Substantia nigra (tissue), 51 donors: ENCODE measurements at places on chromosomes 1 and 21.

GRCh38 chr1:8026976-8027747 is 1.1 kb upstream of the ERRFI1 start:
- DNase-seq, result no peak

DNA sequence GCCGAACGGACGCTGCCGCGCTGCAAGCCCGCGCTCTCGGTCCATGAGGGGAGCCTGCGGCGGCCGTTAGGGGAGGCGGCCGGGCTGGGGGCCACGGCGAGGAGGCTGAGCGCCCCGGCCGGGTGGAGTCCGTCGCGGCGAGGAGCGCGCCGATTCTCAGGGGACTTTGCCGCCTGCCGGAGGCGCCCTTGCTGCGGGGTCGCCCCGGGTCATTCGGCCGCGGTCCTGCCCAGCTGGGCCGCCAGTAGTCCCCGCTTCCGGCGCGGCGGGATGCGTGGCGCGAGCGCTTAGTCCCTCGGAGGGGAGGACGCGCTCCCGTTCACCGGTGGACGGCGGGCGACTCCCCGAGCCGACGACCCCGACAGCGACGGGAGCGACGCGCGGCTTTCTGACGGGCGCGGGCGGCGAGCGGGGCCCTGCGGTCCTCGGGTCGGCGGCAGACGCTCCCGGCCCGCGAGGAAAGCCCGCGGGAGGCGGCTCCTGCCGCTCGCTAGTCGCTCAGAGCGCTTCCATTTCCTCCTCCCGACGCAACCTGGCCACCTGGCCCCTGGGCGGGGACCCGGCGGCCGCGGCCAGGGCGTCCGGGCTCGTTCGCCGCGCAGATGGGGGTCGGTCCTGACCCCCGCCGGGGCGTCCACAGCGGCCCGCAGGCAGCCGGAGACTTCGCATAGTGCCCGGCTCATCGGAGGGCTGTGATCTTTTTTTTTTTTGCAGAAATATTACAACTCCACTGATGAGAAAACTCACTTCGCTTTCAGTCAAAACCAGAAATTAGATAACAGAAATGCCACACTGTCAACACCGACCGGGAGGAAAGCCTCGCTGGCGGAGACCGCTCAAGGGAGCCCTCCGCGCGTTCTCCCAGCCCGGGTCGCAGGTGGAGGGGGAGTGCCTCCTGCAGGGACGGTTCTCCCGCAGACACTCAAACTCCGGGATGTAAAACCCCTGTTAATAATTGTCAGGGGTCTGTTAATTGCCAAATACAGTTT is 641 bp upstream of the ZBTB21 start:
- no peak for DNase-seq

DNA sequence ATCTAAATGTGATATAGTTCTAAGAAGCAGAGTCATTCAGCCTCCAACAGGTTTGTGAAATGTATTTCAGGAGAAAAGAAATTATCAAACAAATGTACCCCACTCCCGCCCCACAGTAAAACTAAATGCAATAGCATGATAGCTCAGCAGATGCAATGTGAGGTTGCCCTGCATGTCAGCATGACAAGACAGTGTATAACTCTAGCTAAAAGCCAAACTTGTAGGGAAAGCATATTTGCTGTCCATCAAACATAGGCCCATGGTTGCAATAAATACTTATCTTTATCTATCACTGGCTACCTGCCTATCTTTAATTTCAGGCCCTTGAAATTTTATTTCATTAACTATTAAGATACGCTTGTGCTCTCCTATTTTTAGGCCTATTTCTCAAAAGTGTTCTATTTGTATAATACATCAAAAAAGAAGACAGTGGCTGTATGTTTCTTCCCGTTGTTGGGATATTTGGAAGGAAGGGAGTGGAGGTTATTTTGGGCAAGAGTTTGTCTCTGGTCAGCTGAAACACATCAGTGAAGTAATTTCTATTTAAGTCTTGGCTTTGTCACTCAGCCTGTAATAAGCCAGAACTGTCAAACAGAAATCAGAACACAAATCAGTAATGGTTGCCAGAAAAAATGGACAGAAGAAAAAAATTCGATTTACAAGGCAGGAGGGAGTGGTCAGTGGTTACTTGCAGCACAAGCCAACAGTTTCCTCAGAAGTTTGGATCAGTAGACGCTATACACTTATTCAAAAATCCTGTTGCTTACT is 307.4 kb upstream of the ADGRL2 start:
- DNase-seq, result no peak

DNA sequence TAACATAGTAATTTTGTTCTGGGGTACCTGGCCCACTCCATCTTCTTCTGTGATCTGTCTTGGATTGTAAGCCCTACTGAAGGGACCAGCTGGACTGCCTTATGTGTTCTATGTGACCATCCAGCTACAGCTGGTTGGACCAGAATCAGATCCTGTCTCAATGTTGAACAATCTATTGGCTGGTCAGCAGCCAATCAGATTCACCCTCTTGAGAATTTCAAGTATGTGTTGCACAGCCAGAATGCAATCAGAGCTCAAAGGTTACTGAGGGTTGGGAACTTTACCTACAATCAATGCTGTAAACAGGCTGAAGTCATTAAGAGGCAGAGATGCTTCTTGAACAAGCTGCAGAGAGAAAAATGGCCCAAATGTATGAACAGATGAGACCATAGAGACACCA is 61.9 kb downstream of the KCNC4 start:
- no peak for DNase-seq

GRCh38 chr1:160853754-160854153 is 8.9 kb downstream of the CD244 start:
- DNase-seq, result no peak

GRCh38 chr21:43764576-43765495 is 11.3 kb downstream of the CSTB start:
- no peak for DNase-seq

DNA sequence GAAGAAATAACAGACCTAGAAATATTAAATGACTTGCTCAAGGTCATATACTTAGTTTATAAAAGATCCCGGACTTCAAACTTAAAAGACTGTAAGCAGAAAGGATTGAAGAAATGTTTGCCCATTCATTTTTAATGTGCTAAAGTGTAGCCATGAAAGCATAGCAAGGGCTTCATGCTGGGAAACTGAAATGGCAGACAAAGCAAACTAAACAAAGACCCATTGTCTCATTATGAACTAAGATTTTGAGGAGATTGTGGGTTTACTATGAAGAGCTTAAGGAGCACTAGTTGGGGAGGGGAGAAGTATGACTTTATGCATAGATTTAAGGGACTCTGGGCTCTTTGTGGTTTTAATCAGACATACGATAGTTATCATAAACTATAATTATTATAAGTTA is 26.3 kb downstream of the ADAMTS1 start:
- no peak for DNase-seq

GRCh38 chr1:54800899-54801759 is at the start of gene TTC22:
TTC22 (minus strand) TSS chr1:54801323; CDS start chr1:54801163, 160 bp downstream.
- no peak for DNase-seq

DNA sequence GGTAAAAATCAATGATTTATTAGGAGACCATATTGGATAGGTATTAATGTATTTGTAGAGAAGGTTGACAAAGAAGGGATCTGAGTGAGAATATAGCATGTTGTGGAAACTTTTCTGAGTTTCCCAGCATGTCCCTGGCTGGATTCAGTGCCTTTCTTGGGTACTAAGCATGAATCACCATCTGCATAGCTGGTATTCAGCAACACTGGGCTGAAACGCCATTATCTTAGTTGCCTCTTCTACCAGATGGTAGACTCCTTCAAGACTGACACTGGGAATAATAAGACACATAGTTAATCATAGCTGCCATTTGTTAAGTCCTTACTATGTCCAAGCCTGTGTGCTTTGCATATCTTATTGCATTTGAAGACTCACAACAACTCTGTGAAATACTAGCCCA is 45.5 kb downstream of the ATP5PF start:
- DNase-seq, result no peak

DNA sequence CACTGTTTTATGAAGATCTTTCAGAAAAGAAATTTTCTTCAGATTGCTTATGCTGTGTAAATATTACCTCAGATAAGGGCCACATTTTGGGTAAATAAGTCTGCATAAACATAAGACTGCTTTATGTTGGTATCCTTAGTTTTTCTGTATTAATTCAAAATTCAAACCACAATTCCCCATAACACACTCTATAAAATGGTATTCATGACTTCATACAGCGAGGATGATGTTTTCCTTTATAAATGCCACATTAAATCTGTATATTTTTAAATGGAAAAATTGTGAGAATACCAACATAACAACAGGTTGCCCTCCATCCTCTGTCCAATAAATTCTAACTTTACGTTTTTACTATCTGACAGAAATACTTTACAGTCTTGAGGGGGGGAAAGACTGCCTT is 248.7 kb upstream of the CXADR start:
- DNase-seq, result no peak

GRCh38 chr1:118961156-118961555 is 27.0 kb downstream of the TBX15 start:
- DNase-seq, result no peak

DNA sequence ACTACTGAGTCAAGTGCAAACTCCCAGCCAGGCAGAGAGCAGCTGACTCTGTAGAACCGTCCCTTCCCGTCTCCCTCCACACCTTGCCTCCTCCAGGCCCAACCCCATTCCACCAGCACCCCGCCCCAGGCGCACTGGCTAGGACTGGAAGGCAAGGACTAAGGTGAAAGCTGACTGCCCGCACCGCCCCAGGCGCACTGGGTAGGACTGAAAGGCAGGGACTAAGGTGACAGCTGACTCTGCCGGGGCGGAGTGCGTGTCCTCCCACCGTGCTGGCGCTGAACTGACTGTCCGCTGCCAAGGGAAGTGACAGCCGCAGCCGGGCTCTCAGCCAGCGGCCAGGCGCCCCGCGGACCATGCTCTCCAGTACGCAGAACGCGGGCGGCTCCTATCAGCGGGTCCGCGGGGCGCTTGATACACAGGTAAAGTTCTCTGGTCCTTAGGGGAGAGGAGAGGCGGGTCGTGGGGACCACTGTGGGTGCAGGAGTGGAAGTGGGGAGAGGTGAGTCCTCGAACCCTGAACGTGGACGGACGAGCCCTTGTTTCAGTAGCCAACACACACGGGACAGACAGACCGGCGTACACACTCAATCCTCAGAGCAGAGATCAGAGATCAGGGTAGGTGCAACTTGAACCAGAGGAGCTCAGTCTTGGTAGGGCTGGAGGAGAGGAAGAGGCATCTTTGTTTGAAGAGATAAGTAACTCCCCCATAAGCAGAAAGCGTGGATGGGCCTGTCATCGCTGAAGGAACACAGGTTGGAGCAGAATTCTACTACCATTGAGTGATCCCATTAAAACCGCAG is 58.0 kb downstream of the RBM11 start:
- DNase-seq, result peak; percentile 17

DNA sequence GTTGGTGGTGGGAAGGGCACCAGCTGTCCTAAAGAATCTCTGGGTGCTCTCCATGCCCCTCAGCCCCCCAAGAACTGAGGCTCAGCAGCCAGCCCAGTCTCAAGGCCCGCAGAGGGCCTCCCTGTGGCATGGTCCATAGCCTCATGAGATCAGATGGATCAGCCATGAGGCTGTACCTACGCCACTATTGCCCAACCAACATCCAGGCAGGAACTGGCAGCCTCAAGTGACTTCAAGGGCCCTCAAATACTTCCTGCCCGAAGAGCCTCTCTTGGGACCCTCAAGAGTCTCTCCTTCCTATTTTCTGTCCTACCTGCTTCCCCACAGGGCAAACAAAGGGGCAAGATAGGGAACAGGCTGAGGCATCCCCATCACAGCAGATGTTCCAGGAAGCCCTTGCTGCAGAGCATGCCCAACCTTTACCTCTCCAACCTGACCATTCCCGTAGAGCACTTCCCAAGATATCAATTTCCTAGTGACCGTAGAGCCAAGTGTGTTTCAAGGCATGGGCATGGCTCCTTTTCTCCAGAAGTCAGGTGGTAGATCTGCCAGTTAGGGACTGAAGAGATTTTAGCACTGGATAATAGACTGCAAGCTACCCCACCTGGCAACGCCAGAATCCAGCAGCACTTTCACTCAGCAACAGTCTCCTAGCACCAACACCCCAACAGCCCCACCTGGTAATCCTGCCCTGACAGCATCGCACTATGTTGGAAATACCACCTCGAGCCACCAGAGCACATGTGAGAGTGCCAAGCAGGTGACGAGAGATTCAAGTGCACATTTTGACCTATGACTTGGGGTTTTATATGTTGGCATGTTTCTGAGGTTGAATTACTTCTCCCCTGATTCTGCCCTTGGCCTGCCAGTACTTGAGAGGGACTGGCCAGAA is 13.7 kb upstream of the MFSD2A start:
- DNase-seq, result no peak

DNA sequence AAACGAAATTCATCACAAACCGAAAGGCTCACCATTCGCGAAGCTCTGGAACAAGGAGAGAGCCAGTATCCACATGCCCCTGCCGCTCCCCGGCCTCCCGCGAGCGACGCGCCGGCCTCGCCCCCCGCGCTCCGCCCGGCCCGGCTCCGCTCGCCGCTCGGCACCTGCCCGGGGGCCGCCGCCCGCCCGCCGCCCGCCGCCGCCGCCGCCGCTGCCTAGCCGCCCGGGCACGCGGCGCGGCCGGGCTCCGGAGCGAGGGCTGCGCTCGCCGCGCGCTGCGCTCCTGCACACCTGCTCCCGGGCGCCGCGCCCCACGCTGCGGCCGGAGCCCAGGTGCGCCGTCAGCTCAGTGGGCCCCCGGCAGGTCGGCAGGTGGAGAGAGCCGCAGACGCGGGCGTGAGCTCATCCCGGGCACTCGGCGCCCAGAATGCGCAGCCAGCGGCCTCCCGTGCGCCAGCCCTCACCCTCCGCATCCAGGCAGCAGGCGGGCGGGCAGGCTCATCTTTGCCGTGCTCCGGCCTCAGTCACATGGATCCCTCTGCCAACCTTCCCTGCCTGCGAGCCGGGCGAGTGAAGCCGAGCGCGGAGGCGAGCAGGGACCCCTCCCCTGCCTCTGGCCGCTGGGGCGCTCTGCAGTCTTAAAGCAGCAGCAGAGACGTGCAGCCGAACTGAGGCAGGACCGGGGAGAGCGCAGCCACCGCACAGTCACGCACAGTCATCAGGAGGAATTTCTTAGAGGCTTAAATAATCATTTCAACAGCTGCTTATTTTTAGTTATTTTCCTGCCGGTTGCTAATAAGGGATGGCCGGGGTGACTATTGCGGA is at the start of gene DSCAM:
Gene DSCAM (minus strand): TSS at position 572 of the 825 bp plus-strand sequence. CDS start 497 bp downstream, at position 75.
- DNase-seq, result no peak

- no peak for DNase-seq
These were observed 78.8 kb upstream of the IPO9 start for GRCh38 chr1:201750120-201750519.

- no peak for DNase-seq
These were observed 13.9 kb downstream of the EPHX1 start for GRCh38 chr1:225823811-225824261.

DNA sequence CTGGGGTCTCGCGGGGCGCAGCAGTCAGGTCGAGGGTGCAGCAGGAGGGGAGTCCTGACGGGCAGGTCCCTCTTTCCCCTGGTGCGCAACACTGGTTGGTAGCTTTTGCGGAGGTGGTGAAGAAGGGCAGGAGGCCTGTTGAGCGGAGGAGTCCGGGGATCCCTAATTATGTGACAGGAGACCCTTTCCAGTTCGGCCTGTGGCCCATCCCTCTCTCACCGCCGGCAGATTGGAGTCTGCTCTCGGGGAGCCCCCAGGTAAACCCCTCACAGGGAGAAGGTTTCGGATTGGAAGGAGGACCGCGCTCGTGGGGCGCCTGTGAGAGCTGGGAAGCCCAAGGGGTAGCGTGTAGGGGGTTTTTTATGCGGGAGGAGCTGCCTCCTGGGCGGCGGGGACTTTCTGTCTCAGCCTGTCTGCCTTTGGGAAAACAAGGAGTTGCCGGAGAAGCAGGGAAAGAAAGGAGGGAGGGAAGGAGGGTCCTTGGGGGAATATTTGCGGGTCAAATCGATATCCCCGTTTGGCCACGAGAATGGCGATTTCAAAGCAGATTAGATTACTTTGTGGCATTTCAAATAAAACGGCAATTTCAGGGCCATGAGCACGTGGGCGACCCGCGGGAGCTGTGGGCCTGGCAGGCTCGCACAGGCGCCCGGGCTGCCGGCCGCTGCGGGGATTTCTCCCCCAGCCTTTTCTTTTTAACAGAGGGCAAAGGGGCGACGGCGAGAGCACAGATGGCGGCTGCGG is 9.5 kb downstream of the SIM2 start:
- DNase-seq, result no peak
